ENCODE measurements at places on chromosomes 3 and 15.

DNA sequence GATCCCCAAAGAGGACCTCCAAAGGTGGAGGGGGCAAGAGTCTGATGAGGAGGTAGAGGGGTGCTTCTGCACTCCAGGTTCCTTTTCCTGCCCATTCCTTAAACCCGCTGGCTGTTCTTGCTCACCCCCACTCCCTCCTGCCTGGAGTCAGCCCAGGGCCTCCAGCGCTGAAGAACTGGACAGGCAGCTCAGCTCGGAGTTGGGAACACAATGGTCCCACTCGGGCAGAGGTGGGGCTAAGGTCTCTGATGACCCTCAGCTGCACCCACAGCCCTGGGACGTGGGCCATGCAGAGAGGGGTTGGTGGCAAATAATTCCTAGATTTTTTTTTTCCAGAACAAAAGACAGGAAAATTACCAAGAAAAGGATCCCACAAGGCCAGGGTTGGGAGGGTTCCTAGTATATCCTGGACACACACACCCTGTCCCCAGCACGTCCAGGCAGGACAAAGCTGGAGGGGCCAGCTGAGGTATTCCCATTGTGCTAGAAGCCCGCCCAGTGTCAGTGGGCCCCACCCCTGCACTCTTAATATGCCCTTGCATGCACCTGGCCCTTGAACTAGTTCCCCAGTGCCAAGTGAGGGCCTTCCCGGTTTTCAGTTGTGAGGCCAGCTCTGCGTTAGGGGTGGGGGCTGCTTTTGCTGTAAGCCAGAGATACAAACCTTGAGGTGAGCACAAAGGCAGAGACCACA, 22.1 kb upstream of the IP6K2 start:
- peak; percentile 8 for DNase-seq

DNA sequence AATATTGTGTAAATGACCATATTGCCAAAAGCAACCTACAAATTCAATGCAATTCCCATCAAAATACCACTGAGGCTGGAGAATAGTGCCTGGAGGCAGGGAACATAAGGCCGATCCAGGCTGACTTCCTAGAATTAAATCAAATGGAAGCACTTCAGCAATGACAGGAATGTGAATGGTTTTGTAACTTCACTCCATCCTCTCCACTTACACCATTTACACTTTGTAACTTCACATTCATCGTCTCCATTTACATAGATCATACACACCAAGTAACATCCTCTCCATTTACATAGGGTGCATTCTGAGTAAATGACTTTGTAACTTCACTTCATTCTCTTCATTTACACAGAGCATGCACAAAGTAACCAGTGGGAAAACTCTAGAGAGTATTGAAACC, 11.6 kb downstream of the STRIT1 start:
- no peak for DNase-seq

DNA sequence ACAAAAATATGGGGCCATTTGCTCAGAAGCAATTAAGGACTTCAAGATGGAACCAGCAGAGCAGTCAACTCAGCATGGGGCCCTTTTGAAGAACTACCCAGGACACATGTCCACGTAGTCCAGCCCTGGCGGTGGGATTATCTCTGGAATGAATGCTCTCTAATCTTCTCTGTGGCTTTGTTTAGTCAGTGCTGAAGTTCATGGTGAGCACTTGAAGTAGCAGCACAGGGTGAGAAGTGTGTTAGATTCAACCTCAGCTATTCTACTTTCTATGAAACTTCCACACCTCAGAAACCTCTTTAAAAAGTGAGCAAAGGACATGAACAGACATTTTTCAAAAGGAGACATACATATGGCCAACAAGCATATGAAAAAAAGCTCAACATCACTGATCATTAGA, 74.4 kb downstream of the THRB start:
- DNase-seq: no peak

GRCh38 chr3:166425900-166426611, 588.8 kb upstream of the BCHE start:
- DNase-seq: no peak

- DNase-seq: no peak
Measured at GRCh38 chr3:100352296-100353231, 18.0 kb downstream of the NIT2 start.

DNA sequence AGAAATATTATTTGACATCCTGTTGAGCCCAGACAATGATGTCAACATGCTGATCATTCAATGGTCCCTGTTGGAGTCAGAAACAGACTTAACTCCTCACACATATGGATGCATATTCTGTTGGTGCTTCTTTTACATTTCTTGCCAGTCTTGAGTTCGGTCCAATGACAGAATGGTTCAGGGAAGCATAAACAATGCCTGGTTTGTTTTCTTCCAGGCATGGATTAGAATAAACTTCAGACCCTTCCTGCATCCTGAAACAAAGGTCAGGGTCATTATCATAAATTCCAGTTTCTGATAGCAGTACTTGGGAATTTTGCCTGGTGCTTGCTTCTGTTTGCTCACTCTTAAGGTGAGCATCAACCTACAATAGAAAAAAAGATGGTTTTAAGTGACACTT, 33.3 kb downstream of the BTLA start:
- no peak for DNase-seq

GRCh38 chr3:157498371-157498770, 4.8 kb downstream of the VEPH1 start:
- DNase-seq: no peak

GRCh38 chr3:113117511-113118234, 93.7 kb upstream of the BOC start:
- DNase-seq: peak; percentile 72

DNA sequence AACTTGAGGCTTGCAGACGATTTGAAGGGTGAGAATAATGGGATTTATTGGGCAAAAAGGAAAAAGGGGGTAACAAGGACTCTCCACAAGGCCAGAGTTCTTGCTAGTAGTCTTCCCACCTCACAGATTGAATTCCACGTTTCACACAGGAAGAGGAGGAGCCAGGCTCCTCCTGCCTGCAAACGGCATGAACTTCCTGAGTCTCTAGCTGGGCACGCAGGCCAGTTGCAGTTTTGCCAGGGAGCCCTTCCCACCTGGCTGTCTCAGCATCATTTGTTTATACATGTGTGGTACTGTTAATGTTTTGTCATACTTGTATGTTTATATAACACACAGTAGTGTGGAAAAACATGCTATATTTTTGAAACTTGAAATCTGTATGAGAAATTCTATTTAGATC, 155.0 kb downstream of the NLGN1 start:
- no peak for DNase-seq

- DNase-seq: no peak
Measured at GRCh38 chr3:37154668-37155314, 19.6 kb downstream of the LRRFIP2 start.

- no peak for DNase-seq
Measured at GRCh38 chr15:40392986-40393948, 10.7 kb downstream of the KNSTRN start.

- DNase-seq: no peak
Measured at GRCh38 chr3:9678493-9678892, 25.1 kb upstream of the CPNE9 start.

DNA sequence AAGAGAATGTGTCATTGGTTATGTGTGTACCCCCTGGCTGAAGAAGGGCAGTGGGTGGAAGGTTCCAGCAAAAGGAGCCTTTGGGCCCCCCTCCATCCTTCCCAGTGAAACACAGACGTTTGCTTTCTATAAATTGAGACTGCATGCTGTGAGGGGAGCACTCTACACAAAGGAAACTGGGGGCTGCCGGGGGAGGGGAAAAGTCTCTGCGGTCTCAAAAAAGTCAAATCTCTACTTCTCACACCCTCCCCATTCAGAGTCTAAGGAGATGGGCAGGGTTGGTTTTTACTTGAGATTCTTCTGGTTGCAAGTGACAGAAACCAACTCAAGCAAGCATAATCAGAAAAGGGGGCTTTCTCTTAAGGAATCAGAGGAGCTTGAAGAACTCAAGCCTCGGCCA, 50.1 kb upstream of the TLE3 start:
- DNase-seq: no peak

- DNase-seq: no peak
Measured at GRCh38 chr3:133376810-133377209, 23.0 kb upstream of the BFSP2 start.

DNA sequence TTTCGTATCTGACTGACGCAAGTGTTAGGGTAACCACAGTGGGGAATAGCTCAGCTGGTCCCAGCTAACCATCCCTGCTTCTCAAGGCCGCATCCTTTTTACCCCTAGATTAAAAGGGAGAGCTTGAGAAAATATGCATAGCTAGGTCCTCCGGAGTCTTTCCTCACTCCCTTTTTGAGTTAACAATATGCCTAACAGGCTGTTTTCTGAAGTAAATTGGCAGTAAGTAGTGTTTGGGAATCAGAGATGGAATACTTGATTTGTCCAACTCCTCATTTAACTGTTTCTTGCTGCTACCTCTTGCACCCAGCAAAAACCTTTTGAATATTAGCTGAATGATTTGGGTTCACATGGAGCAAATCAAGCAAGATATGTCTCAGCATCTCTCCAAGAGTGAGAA, 326.1 kb downstream of the LPP start:
- DNase-seq: no peak

DNA sequence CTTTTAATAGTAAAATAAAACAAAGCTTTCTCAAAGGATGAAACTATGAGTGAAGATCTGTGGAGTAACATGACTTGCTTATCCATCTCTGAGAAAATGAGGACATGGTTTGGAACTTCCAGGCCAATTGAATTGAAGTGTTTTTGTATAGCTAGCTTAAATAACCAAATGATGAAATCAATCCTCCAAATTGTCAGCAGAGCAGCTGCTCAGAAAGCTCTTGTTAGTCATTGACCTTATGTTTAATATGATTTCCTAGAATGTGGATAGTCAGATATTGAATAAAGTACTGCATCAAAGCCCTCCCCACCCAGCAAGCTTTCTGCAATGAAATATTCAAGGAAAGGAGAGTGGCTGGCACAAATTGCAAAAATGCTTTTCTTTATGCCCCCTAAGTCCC, 437.2 kb downstream of the MFSD1 start:
- DNase-seq: no peak
